Stimulated activated memory B cell treated with anti-CD40 and anti-IgM and Interleukin-4, amounts not matched to agents 10 μg/mL and 1 μg/mL and 100 μg/mL, for 72 hours (primary cell): ENCODE measurements at places on chromosomes 5 and 9.

- no peak for ATAC-seq
Measured at GRCh38 chr9:4141296-4141695, 158.6 kb downstream of the GLIS3 start.

- ATAC-seq, result peak; percentile 24
Measured at GRCh38 chr9:4741365-4742089, 525 bp upstream of the AK3 start.

- peak; percentile 50 for ATAC-seq
Measured at GRCh38 chr9:7289773-7290172, 509.8 kb downstream of the DMAC1 start.

DNA sequence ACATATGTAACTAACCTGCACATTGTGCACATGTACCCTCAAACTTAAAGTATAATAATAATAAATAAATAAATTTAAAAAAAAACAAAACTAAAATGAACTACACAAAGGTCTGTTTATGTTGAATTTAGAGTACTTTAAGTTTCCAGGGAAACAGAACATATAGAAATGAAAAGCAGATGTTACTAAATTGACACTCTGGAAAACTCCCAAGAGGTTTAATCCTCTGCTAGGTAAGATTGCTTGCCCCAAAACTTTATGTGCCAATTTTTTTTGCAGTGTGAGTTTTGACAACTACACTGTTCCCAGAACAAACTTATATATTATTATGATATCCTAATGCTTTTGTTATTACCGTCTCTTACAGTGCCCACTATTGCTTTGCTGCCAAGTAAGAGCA, 134.3 kb upstream of the MRPS30 start:
- ATAC-seq, result no peak

DNA sequence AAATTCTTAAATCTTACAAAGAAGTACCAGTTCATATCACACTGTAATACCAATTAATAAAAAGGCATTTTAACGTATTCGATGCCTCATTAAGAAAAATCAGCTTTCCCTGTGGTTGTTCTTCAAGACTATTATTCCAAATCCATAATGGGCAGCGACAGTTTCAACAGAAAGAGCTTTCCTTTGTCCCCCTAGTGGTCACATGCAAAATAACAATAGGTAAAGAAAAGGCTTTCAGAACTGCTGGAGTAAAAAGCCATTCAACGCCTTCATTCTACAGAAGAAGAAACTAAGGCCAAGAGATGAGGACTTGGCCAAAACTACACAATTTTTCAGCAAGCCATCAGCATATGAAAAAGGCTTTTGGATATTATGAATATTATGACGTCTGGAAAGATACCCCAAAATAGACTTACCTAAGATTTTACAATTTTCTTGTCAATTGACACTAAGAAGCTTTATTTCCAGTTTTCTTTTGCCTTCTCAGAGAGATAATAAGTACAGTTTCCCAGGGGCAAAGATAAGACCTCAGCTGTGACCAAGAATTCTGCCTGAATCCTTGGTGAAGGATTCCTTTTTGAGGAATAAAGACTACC, 6.7 kb upstream of the CDH6 start:
- ATAC-seq, result no peak

DNA sequence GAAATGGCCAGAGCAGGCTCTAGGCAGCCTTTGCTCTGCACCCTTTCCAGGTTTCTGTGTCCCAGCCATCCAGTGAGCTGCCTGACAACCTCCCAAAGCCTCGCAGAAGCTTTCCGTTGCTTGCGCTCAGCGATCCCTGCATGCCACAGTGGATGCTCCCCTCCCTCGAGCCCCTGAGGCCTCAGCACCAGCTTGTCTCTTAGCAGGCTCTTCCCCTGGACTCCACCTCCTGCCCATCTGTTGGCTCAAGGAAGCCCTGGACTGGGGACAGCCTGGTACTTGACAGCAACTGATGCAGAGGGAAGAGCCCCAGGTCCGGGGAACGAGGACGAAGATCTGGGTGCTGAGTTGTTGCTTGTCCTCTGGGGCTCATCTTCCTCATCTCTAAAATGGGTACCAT, 23.2 kb downstream of the TSPAN17 start:
- ATAC-seq, result no peak

DNA sequence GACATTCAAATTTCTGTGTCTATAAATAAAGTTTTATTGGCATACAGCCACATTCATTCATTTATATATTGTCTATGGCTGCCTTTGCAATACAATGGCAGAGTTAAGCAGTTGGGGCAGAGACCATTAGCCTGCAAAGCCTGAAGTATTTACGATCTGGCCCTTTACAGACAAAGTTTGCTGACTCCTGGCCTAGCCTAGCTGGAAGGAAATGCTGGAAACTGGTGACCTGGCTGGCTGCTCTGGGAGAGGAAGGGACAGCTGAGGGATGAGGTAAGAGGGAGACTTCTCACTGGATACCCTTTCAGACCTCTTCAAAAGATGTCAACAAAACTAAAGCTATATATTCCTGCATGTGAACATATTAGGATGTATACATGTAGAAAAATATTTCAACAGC, 66.0 kb upstream of the PPARGC1B start:
- no peak for ATAC-seq

DNA sequence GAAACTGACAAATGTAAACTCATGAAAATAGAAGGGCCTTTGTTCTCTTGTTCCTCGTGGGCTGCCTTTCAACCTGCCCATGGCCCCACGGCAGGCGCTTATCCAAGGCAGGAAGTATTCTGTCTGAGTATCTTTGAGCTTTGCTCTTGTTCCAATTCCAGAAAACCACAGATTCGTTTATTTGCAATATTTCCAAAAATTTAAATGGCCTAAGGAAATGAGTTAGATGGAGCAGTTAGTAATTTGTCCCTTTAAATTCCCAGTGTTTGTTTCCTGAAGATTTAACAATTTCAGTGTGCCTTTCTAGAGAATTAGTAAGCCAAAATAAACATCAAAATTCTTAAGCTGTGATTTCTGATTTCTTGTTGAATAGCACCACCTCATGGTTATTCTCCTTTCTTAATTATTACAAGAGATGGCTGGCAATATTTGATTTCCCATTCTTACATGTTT, 299.4 kb upstream of the RASA1 start:
- ATAC-seq, result no peak

GRCh38 chr9:129783516-129784361, 19.2 kb upstream of the TOR1B start:
- ATAC-seq, result peak; percentile 89
